Astrocyte of the hippocampus (primary cell): ENCODE measurements at places on chromosomes 4 and X.

DNA sequence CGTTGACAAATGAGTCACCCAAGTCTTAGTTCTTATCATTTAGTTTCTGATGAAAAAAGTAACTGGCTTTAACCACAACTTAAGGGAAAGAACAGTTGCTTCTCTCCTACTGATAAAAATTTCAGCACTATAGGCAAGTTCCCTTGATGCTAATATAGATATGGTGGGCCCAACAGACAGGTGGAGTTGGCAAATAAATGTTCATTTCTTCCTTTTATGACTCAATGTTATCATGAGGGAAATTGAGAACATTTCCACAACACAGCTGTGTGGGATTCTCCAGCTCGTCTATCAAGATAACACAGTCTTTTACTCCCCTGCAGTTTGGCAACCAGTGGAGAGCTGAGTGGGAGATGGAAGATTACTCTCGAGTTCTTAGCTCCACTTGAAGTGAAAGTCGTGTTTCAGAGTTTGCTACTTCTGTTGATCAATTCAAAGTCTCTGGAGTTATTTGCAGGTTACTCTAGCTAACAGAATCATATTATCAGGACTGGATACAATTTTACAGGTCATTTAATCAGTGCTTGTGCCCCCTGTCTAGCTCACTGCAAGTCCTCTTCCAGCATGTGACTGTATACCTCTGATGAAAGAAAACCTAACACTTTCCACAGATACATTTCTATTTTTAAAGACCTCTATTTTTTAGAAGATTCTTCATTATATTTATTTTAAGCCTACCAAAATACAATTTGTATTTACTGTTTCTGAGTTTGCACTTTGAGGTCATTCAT, 270.6 kb upstream of the GK2 start:
- DNase-seq, result peak; percentile 23

DNA sequence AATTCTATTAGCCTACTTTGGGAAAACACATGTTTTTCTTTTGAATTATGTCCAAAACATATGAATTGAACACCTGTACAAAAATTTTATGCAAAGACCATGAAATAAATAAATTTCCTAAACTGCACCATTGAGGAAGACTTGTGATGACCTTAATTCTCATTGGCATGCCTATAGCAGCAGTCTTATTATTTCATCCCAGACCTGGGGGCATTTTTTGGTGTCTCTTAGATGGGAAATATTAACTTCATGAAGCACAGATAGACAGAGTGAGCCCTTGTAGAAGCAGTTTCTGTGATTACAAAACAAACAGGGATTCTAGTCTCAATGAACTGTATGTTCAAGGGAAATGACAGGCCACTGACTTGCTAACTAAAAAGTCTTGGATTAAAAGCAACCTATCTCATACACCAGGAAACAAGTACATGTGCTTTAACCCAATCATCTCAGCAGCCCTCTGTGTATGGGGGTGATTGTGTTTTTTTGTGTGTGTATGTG, 32.0 kb upstream of the HPGD start:
- DNase-seq, result no peak

DNA sequence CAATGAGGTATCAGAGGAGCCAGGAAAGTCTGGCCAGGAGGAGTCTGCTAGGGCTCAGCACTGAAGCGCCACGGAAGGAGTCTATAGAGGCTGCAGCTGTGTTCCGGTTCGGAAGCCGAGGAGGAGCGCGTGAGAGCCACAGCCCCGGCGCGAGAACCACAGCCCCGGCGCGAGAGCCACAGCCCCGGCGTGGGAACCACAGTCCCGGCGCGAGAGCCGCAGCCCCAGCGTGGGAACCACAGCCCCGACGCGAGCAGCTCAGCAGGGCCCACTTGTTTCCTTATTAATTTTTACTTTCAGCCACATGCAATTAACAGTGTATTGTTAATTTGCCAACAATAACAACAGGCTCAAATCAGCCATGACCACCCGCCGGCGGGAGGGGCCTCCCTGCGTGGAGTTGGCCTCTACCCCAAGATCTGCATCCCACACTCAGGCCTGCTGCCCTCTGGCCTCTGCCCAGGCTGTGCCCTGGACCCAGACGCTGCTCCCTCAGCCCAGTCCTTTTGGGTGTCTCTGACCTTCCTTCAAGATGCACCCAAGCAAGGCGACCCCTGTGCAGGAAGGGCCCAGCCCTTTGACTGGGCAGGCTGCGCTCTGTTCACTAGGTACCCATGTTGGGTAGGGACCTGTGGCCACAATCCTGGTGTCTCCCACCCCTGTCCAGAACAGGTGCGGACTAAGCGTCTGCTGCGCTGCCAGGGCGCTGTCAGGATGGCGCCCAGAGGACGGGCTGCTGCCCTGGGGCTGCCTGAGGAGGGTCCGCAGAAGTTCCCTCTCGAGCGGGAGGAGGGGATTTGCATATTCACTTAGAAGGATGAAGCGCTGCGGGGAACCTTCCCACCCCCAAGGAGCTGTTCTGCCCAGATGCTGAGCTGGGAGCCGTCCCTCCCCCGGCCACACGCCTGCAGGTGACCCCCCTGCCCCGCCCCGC, 113.8 kb downstream of the ADRA2C start:
- peak; percentile 13 for DNase-seq

DNA sequence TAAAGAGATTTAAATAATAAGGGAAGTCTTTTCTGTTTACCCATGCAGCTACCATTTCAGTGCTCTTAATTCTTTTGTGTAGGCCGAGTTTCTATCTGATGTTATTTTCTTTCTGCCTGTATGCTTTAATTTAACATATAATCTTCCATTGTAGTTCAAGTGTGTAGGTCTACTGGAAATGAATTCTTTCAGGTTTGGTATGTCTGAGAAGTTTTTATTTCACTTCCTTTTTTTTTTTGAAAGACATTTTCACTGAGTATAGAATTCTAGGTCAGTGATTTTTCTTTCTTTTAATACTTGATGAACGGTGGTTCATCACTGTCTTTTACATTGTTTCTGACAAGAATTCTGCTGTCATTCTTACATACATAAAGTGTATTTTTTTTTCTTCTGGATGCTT, 42.1 kb downstream of the VAMP7 start:
- no peak for DNase-seq

DNA sequence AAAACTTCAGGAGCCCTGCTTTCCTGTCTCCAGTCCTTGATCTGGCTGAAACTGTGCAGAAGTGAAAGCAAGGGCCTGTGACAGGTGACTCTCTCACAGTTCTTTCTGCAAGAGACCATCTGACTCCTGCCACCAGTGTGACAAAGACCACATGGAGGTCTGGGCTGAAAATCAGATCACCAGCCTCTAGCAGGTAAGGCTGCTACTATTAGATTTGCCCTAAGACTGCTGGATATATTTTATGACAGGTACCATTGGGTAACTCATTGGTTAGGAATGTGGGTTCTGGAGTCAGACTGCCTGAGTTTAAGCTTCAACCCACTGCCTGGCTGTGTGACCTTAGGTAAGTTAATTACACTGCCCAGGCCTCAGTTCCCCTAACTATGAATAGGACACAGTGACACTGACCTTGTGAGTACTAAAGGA, 163.3 kb upstream of the SLC7A11 start:
- DNase-seq, result no peak
